CD4-positive, alpha-beta T cell treated with Interleukin-4 for 1 hour (primary cell): ENCODE measurements at places on chromosomes 12 and 14.

DNA sequence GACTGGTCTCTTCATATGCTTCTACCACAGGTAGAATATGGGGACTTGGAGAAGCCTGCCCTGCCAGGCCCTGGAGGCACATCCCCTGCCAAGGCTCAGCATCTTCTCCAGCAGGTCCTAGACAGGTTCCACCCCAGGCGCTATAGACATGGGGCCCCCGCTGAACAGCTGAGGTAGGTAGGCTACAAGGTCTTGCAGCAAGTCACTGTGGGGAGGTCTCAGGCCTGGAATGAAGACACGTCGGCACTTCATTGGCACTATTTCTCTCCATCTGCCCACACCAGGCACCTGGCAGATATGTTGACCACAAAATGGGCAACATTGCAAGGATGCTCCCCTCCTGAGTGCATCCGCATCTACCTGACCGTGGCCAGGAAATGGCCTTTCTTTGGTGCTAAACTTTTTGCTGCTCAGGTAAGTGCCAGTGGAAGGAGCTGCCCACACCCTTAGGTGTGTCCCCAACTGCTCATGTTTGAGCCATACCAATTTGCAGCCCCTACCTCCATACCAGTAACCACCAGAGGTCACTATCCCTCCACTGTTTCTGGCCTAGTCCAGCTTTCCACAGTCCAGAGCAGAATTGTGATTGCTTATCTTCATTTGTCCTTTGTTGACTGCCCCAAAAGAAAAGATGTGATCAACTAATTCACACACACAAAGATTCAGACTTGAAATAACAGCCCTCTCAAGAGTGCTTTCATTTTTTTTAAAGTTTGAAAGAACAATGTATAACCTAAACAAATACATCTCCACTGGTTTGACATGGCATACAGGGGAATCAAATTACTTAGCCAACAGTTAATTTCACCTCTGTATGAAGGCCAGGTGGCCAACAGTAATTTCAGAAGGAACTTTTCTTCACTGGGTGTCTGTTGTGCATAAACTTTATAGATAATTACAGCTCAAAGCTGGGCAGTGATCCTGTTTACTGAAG, 16.1 kb downstream of the PIGH start:
- peak; percentile 42 for DNase-seq

- DNase-seq = no peak
Measured at GRCh38 chr12:130394906-130395305, 57.2 kb downstream of the PIWIL1 start.

- DNase-seq = no peak
Measured at GRCh38 chr12:115932066-115932465, 345.4 kb downstream of the MED13L start.

- no peak for DNase-seq
Measured at GRCh38 chr12:45907955-45908354, 82.4 kb downstream of the SCAF11 start.

- no peak for DNase-seq
Measured at GRCh38 chr14:93212432-93212831, 5.4 kb downstream of the UBR7 start.

DNA sequence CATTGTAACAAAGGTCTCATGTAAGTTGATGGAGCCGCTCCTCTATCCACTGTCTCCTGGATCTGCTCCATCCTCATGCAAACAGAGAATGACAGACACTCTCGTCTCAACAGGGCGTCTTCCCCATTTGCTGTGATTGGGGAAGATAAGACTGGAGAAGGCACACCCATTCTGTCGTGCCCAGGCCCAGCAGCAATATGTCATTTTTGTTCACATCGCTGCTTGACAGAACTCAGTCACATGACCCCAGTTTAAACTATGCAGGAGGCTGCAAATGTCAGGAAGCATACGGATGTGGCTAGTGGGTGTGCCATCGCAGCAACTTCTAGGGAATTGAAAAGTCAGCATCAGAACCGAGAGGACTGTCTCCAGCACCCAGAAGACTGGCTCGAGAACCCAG, 290.5 kb downstream of the TMEM132D start:
- DNase-seq = no peak

- no peak for DNase-seq
Measured at GRCh38 chr12:51706206-51706605, 115.2 kb downstream of the SCN8A start.

- DNase-seq = no peak
Measured at GRCh38 chr12:102675672-102676071, 195.3 kb upstream of the IGF1 start.

DNA sequence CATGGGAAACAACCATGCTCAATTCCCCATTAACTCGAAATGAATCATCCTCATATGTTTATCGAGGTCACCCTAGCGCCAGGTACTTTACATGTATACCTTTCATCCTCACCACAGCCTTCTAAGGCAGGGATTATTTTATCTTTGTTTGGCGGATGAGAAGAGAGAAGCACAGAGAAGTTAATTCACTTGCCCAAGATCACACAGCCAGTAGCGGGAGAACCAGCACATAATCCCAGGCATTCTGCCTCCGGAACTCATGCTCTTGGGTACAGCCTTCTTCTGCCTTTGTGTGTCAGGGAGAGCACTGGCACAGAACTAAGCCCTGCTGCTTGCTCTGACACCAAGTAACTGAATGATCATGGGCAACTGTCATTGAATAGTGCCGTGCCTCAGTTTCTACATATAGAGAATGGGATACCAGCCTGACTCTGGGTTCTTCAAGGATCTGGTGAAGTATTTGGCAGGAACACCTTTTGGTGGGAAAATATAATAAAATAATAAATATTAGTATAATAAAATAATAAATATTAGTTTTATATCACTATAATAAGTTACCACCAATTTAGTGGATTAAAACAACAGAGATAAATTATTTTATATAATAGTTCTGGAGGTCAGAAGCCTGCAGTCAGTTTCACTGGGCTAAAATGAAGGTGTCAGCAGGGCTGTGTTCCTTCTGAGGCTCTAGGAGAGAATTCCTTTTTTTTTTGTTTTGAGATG, 220.9 kb downstream of the AACS start:
- DNase-seq = no peak

DNA sequence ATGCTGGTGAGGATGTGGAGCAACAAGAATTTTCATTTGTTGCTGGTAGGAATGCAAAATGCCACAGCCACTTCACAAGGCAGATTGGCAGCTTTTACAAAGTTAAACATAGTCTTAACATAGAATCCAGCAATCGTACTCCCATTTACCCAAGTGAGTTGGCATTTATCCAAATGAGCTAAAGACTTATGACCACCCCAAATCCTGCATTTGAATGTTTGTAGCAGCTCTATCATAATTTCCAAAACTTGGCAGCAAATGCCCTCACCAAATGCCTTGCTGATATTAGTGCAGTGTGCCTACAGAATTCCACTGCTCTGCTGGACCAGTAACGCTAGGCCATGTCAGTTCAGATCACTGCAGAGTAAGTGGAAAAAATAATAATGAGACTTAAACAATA, 120.7 kb upstream of the AMIGO2 start:
- DNase-seq = no peak

DNA sequence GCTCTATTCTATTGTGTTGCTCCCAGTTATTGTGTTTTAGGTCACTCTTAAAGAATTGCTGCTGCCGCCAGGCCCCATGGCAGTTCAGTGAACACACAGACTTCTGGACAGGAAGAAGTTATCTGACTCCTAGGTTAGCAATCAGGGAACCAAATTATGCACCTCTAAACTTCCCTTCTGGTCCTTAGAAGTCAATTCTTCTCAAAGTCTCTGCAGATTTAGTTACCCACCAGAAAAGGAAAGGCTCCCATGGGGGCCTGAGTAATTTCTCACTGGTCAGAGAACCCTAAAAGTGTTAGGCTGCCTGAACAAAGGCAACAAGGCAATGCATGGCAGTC, 10.0 kb downstream of the EMP1 start:
- no peak for DNase-seq
